ENCODE measurements at places on chromosomes 1 and 21.

DNA sequence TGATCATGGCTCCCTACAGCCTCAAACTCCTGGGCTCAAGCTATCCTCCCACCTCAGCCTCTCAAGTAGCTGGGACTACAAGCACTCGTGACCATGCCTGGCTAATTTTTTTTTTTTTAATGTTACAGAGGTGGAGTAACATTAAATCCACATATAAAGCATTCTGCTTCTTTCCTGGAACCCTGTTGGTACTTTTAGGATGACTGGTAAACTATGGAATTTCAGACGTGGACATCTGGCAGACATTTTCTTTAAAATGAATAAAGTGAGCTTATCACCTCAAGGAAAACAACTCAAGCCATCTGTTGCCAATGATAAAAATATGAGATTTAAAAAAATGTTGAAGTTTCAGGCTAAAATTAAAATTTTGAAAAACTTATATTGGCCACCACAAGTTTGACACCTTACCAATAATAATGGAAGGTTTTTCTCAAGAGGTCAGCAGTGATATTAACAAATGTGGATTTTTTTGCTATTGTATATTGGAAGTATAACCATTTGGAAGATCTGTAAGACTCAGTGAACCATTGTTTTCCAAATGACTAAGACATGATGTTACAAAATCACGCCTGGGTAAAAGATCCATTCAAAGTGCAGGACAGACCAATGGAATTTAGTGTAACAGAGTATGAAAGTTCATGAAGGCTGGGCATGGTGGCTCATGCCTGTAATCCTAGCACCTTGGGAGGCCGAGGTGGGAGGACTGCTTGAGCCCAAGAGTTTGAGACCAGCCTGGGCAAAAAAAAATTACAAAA, 52.7 kb upstream of the EIF4G3 start:
- no peak for DNase-seq

DNA sequence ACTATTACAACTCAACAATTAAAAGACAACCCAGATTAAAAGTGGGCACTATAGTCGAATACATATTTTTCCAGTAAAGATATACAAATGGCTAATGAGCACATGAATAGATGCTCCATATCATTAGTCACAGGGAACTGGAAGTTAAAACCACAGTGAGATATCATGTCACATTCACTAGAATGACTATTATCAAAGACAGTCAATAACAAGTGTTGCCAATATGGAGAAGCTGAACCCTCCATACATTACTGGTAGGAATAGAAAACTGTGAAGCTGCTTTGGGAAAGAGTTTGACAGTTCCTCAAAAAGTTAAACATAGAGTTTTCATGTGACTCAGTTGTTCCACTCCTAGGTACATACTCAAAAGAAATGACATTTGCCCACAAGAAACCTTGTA, 30.6 kb upstream of the MRPS6 start:
- no peak for DNase-seq

- DNase-seq: no peak
Measured at GRCh38 chr1:218980881-218981280, 192.8 kb upstream of the LYPLAL1 start.

DNA sequence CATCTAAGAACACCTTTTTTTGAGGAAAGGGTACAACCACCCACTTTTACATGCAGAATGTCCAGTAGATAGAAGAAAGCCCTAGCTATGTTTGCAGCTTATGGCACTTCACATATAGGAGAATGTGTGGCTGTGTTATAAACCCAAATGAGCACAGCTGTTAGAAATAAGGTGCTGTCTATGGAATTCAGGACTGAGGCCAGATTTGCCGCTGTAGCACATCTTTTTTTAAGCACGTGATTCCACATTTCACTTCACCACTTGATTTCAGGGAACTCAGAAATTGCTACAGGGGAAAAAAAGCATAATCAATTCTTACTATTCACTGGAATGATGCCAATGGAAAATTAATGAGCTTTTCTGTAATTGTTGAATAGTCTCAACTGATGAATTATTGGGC, 147.2 kb upstream of the ADAMTS5 start:
- no peak for DNase-seq

GRCh38 chr1:93415296-93415695, 32.6 kb upstream of the FNBP1L start:
- DNase-seq: no peak

DNA sequence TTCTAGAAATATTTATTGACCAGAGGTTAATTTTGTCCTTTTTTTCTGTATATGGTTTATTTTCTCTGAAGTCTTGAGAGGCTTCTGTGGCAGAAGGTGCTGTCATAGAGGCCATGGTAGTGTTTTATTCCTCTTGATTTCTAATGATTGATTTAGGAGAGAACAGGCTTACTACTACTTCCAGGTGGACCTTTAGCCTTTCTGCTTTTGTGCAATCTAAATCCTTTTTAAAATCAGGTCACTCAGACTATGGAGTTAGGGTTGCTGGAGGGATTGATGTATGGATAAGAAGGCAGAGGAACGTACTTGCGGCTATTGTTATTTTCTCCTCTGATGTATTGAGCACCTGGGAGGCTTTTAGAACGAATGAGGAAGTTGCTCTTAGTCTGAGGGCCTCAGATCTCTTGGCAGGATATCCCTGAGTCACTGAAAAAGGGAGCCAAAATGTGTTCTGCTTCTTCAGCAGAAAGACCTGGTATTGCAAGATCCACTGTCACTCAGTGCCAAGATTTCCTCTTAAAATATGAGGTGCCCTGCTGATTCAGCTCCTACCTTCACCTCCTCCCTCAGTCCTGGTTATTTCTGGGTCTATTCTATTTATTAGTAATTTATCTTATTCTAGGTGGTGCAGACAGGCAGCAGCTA, 277.4 kb downstream of the ZNF648 start:
- peak; percentile 52 for DNase-seq

- no peak for DNase-seq
Measured at GRCh38 chr1:154483941-154484803, 17.8 kb upstream of the TDRD10 start.

DNA sequence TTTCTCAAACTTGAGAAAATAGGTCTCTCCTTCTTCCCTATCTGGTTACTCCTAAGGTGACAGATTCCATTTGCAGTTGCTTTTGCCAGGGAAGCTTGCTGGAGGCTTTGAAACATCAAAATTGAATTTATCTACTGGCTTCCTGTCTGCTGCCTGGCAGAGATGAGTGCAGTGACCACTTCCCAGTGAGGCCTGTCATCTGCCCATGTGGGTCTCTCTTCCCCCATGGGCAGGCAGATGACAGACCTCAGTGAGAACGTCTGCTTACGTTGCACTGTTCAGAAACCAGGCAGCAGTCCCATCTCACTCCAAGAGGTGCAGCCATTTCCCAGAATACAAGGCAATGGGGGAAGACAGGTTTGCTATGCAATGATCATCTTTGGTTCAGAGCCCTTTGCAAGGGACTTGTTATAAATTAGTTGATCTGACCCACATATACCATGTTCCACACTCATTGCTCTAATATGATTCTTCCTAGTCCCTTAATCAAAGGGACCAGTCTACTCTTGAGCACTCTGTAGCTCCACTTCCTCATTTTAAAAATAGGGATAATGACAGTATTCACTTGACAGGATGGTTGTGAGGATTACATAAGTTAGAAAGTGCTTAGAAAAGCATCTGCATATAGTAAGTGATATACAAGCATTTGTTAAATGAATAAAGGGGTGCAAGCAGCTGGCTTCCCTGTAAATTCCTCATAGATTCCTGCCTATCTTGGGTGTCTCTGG, 10.6 kb downstream of the PGBD5 start:
- no peak for DNase-seq

DNA sequence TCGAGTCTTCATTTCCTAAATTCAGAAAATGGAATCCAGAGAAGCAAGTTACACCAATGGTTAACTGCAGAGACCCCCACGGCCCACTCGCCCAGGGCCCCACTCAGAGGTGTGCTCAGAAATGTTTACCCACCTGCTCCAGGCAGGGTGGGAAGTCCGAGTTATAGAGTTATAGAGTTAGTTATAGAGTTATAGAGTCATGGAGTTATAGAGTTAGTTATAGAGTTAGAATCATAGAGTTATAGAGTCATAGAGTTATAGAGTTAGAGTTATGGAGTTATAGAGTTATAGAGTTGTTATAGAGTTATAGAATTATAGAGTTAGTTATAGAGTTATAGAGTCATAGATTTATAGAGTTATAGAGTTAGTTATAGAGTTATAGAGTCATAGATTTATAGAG, 31.7 kb downstream of the UBASH3A start:
- DNase-seq: no peak

DNA sequence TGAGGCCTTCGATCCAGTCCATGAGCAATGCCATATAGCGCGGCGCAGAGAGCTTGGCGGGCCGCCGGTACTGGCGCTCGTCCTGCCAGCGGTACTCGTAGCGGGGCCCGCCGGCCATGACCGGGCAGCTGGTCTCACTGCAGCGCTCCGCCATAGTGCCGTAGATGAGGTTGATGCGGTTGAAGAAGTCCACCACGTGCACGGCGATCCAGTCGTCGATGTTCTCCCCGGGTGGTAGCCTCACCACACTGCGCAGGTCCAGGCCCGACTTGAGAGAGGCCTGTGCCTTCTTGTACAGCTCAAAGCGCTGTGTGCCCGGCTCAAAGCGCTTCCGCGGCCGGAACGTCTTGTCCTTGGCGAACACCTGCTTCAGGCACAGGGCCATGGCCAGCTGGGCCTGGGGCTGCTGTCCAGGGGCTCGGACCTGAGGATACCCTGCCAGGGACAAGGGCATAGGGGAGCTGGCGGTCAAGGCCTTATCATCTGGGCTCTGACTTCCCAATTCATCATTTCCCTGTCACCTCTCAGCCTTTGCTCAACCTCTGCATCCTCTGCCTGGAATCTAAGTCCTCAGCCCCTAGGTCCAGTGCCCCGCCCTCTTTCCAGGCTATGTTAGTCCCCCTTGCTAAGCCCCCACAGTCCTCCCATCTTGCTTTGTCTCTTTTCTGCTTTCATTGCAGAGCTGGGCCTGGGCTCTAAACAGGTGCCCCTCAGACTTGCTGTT, 3.5 kb downstream of the MOB3C start:
- no peak for DNase-seq

DNA sequence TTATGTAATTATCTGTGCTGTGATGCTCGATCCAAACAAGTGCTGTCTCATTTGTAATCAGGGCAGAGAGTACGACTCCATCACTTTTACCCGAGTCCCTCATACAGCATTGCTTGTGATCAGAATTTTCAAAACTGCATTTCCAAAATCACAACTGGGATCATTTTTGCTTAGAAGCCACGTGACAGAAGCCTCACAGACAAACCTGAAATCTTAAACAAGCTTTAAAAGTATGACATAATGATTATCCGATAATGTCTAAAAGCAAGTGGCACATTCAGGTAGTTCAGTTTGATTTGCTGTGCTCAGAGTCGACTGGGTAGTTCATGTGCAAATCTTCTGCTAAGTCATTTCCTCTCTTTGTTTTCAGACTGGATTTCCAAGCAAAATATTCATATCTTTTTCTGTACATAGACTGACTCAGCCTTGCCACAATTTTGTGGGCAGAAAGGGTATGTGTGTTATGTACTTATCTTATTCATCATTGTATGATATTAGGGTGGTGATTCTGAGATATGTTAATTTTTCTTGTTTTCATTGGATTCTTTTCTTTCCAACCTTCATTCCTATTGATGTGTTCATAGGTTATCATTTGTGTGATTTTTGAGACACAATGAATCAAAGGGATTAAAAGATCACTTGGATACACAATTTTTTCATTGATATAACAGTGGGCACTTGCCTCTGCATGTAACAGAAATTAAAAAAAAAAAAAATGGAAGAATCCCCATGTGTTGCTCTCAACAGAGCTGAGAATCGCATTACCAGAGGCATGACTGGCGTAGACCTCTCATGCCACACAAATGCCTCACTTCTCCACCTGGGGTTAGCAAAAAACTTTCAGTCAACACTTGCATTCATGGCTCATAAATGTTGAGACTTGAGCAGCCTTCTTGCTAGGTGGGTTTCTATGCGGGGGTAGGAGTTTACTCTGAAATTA, 355.7 kb downstream of the LTN1 start:
- DNase-seq: no peak

GRCh38 chr1:220991506-220991905, 112.3 kb downstream of the HLX start:
- DNase-seq: no peak

DNA sequence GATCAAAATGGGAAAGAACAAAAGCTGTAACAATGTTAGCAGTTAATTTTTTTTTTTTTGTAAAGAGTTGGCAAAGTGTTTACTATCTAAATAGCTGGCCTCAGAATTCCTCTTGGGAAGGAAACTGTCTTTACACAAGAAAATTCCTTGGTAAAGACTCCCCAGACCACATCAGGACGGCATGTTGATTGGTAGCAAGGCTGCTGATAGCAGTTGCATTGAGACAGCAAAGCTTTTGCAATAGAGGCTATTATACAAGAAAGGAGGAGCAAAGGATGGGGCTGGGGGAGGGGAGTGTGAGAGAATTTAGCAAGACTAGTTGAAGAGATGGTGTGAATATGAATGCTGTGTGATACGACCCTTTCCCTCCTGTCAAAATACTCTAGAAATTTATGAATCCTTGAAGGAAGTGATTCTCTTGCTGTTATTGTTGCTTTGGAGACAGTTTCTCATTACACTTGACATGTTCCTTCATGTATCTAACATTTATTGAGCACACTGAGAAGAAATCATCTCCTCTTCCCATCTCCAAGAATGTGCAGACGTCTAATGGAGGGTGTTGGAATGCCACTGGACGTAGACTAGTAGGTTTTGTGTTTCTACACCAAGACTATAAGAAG, 355.6 kb downstream of the SIPA1L2 start:
- no peak for DNase-seq

DNA sequence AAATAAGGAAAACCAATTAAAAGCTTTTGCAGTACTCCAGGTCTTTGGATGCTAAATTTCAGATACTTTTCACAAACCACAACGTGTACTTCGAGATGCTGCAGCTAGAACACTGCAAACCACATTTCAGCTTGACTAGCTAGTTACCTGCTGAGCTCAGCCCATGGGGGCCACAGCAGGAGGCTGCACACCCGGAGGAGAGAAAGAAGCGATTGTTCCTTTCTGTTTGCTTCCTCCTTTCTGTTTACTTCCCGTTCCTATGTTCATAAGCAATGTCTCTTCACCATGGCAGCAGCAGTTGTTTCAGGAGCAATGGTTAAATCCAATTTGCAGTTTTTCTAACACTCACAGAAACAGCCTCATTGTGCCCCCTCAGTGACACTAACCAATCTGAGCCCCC, 225.6 kb upstream of the FGGY start:
- peak; percentile 30 for DNase-seq

- peak; percentile 59 for DNase-seq
Measured at GRCh38 chr1:232805269-232806185, at the start of gene MAP10. Gene MAP10, plus strand, starts transcription at chr1:232805416. Its CDS starts 34 bp downstream, at chr1:232805450.

- peak; percentile 68 for DNase-seq
Measured at GRCh38 chr1:209411491-209411929, 172.0 kb upstream of the CAMK1G start.

- peak; percentile 65 for DNase-seq
Measured at GRCh38 chr1:29245876-29246275, 9.6 kb downstream of the PTPRU start.

GRCh38 chr1:51439895-51440294, 79.2 kb downstream of the EPS15 start:
- no peak for DNase-seq

GRCh38 chr1:88191917-88192316, 492.2 kb upstream of the PKN2 start:
- no peak for DNase-seq
